ENCODE measurements at places on chromosomes 6 and 20.
A peak's percentile ranks its signal among the peaks of the same experiment; 100 is the strongest.

- DNase-seq, result no peak
Observed at GRCh38 chr20:61804752-61805295, 260.9 kb downstream of the TAF4 start.

GRCh38 chr20:59992526-59993084 is 34.4 kb downstream of the CDH26 start:
- DNase-seq, result no peak

DNA sequence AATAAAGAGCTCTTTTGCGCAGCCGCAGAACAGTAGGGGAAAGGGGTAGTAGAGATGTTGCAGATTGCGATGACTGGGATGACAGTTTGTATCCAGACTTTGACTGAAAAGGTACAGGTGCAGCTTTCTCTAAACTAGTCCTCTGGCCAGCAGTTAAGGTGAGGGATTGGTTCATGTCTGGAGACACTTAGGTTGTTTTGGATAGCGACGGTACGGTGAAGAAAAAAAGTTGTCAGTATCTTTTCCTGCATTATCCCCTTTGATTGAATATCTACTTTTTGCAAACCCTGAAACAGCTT is 537 bp downstream of the PRR3 start:
- no peak for DNase-seq

GRCh38 chr20:61030130-61030529 is 221.9 kb upstream of the CDH4 start:
- no peak for DNase-seq

- DNase-seq, result no peak
Observed at GRCh38 chr6:147867433-147868226, 359.1 kb downstream of the SAMD5 start.

GRCh38 chr6:96522465-96523009 is 931 bp downstream of the UFL1 start:
- DNase-seq, result no peak

- DNase-seq, result no peak
Observed at GRCh38 chr20:62982124-62983075, 24.4 kb downstream of the BHLHE23 start.

GRCh38 chr6:41970436-41970846 is 28.8 kb upstream of the CCND3 start:
- peak; percentile 21 for DNase-seq

- no peak for DNase-seq
Observed at GRCh38 chr6:67759001-67759400, 876.1 kb upstream of the ADGRB3 start.

DNA sequence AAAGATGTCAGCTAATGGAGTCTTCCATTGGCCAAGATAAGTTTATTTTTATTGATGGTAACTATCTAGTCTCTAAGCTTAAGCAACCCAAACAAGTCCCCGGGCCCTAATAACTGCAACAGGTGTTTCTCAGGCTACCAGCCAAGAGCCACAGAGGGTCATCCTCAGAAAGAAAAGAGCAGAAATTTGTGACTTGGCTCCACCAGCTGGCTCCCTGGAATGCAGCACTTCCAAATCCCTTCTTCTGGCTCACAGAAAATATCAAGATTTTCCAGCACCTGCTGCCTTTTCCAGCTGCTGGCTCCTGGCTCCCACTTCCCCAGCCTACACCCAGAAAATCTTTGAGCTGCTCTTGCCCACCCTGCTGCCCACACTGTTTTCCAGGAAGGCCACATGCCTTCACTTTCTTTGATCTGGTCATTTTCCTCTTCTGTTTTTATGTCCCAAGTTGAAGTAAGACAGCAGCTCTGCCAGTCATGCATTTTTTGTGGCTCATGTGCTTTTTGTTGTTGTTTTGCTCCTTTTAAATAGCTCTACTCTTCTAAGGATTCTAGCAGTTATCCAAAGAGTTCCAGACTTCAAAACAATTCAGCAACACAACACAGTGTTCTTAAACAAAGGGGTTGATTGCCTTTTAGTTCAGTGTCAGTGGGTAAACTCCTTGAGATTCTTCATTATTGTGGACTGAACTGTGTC is 151.0 kb upstream of the SMLR1 start:
- no peak for DNase-seq

GRCh38 chr20:63739130-63740069 is at the start of gene SLC2A4RG:
Gene SLC2A4RG (plus strand): TSS chr20:63739776. CDS start chr20:63739913, 137 bp downstream.
- peak; percentile 53 for DNase-seq

- no peak for DNase-seq
Observed at GRCh38 chr6:154593122-154593521, 82.6 kb upstream of the CNKSR3 start.

- no peak for DNase-seq
Observed at GRCh38 chr20:57433657-57434389, 42.6 kb downstream of the RBM38 start.

- no peak for DNase-seq
Observed at GRCh38 chr6:9848094-9848493, 566.8 kb downstream of the TFAP2A start.

- no peak for DNase-seq
Observed at GRCh38 chr20:53930651-53931504, 139.5 kb downstream of the BCAS1 start.

GRCh38 chr6:146913842-146914488 is 290.3 kb upstream of the STXBP5 start:
- no peak for DNase-seq

GRCh38 chr6:34484899-34485298 is 19.0 kb downstream of the PACSIN1 start:
- DNase-seq, result peak; percentile 47

GRCh38 chr6:69719602-69720193 is 77.1 kb downstream of the LMBRD1 start:
- DNase-seq, result no peak

GRCh38 chr6:44116641-44117382 is 10.4 kb downstream of the MRPL14 start:
- no peak for DNase-seq

GRCh38 chr6:34284563-34285447 is 36.0 kb upstream of the SMIM29 start:
- DNase-seq, result no peak

- no peak for DNase-seq
Observed at GRCh38 chr6:132819405-132820161, 5.2 kb downstream of the RPS12 start.

GRCh38 chr6:73739096-73739495 is 43.1 kb downstream of the CD109 start:
- DNase-seq, result no peak

- no peak for DNase-seq
Observed at GRCh38 chr6:133895573-133896343, 6.8 kb downstream of the TCF21 start.

DNA sequence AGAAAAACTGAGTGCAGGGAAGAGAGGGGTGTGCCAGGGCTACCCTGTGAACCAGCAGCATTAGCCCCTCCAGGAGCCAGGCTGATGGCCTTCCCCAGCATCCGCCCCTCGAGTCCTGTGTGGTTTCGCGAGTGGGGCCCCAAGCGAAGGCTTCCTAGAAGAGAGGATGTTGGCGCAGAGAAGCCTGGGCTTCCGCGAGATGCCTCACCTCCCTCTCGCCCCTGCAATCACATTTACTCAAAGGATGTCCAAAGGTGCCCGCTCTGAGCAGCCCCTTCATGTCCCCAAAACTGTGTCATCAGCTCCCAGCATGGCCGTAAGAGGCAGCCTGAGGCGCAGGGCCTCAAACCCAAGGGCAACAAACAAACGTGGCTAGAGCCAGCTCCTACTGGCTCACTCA is 111.7 kb downstream of the PREX1 start:
- peak; percentile 41 for DNase-seq

DNA sequence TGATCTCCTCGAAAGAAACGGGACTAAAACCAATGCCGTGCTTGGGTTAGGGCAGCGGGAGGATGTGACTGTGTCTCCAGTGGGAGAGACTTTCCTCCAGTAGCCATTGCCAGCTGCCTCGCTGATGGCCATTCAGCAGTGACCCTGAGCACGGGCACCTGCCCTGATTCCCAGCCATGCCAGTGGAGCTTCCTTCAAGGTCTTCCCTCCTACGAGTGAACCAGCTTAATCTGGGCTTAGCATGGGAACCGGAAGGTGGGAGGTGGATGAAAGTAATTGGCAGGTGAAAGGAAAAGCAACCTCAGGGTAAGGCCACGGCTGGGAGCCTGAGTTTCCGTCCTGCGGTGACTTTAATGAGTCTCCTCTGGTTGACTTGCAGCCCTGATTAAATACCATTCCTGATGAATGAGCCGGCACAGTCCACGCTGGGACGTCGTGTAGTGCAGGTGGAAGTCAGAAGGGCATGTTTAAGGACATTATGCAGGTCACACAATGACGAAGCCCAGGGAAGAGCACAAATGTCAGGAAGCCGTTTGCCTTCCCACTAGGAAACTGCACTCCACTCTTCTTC is 813.5 kb downstream of the QKI start:
- no peak for DNase-seq

- DNase-seq, result no peak
Observed at GRCh38 chr20:38083338-38084048, 49.9 kb downstream of the RPRD1B start.

DNA sequence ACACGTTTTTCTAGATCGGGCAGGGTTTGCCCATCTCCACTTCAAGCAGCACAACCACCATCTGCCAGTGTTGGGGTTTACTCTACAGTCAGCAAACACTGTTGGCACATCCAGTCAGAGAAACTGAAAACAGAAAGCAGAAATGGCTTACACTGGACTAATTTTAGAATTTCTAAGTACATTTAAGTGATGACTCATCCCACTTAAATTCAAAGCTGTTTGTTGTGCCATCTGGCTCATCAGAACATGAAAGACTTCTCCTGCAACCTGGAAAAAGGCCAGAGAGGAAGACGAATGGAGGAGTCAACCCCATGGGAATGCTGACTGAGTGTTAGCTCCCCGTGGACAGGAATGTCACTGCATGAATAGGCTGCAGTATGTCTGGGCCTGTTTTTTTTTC is 21.8 kb downstream of the FAM209B start:
- no peak for DNase-seq

DNA sequence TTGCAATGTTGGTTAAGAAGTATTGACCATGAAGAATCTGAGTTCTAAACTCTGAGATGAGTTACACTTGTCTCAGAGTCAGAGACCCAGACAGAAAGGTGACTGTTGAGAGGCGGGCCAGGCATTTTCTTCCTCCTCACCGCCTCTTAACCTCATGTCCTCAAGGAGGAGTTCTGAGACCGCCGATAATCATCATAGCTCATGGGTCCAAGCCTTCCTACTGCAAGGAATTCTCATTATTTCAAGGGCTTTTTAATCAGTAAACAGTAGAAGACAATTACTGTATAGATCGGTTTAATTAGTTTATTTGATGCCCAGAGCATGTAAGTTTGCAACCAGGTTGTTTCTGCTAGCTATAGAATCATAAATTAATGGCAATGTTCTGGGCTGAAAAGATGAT is 382.4 kb upstream of the MMS22L start:
- no peak for DNase-seq

GRCh38 chr6:149904661-149905370 is 6.9 kb upstream of the RAET1E start:
- DNase-seq, result no peak

- DNase-seq, result no peak
Observed at GRCh38 chr6:116369964-116370759, 585 bp upstream of the DSE start.

GRCh38 chr6:167676666-167677421 is 149.9 kb upstream of the AFDN start:
- no peak for DNase-seq

DNA sequence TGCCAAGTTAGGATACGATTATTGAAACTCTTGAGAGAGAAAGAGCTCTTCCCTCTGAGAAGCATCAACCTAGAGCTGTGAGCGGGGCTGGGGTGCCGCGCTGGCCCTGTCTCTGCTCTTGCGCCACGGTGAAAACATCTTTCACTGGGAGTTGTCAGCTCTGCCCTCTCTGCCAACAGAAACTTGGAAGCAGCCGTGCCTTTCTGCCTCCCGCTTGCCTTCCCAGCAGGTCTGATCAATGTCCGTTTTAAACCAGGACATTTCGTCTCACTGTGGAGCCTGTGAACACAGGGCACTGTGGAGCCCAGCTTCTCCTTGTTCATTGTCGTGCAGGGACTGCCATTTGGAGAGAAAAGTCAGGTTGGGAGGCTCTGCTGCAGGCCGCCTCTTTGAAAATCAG is 249.2 kb upstream of the PMEPA1 start:
- no peak for DNase-seq

GRCh38 chr20:63055575-63056235 is 48.9 kb upstream of the BHLHE23 start:
- DNase-seq, result no peak

DNA sequence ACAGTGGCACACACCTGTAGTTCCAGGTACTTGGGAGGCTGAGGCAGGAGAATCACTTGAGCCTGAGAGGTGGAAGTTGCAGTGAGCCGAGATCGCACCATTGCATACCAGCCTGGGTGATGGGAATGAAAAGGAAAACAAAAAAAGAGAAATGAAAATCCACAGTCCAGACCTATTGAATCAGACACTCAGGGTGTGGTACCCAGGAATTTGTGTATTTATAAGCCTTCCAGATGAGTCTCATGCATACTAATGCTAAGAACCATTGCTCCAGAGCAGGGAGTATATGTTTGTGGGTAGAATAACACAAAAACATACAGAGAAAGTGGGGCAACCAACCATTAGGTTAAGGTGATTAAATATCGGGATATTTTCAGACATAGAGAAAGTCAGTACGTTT is 36.1 kb upstream of the PLCB4 start:
- DNase-seq, result no peak

- no peak for DNase-seq
Observed at GRCh38 chr6:5175635-5176034, 85.1 kb downstream of the LYRM4 start.

DNA sequence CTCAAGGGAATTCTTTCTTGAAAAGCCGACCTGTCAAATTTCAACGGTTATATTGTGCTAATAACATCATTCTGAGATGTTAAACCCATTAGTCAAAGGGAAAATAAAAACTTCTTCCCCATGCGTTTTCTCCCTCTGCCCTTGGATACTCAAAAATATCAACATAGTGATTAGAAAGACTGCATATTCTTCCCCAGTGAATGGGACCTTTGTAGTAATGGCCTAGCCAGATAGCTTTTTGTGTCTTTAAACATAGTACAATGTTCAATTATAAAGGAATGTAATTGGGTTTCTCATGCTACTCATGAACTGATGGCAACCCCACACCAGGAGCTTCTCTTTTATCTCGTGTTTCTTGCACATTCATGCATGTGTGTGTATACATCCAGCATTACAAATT is 69.4 kb downstream of the PHACTR1 start:
- DNase-seq, result no peak

All from stimulated activated CD8-positive, alpha-beta memory T cell treated with anti-CD3 and anti-CD28 coated beads, Interleukin-12 subunit alpha, Interleukin-12 subunit beta, amount 100 ng/mL, for 4 hours (primary cell).